ENCODE measurements at places on chromosomes 6 and 20. TPM values are rescaled to one million over a fixed set of nuclear protein-coding genes. Genes with fewer than 3 reads are reported as not detected.

NRN1 gene
- 49.8 TPM for total RNA-seq

GSTA3 gene
- total RNA-seq = not detected

PI3 gene
- total RNA-seq = not detected

STX7 gene
- 25.0 TPM for total RNA-seq

KCNK5 gene
- total RNA-seq = 8.5 TPM

PNPLA1 gene
- total RNA-seq = not detected

PTK6 gene
- total RNA-seq = 0.31 TPM

COL21A1 gene
- total RNA-seq = not detected

HLA-DRB1 gene
- total RNA-seq = 11.8 TPM

KDM1B gene
- total RNA-seq = 10.2 TPM

All from activated naive CD8-positive, alpha-beta T cell treated with anti-CD3 and anti-CD28 coated beads, Interleukin-2, amount 10 ng/mL, durations not matched to agents 7 days and 5 days (primary cell).